Stimulated activated CD4-positive, alpha-beta T cell treated with anti-CD3 and anti-CD28 coated beads, Interleukin-4, amount 100 ng/mL, for 1 hour (primary cell): ENCODE measurements at places on chromosomes 5 and 9.

DNA sequence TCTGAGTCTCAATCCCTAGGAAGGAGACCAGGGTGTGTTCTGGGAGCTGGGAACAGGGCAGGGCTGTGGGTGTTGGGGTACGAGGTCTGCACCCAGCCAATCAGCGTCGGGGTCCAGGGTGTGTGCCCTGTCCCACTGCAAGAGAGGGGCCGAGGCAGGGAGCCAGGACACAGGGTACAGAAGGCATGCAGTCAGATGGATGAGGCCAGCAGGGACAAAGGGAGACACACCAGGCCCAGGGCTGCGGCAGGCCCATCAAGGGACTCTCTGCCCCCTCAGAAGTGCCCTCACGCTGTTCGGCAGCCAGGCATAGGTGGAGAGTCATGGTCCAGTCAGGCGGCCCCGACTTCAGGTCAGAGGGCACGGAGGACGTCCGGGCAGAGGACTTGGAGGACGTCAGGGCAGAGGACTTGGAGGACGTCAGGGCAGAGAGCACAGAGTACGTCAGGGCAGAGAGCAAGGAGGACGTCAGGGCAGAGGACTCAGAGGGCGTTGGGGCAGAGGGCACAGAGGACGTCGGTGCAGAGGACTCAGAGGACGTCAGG, 28.8 kb upstream of the ADAMTS2 start:
- no peak for DNase-seq

DNA sequence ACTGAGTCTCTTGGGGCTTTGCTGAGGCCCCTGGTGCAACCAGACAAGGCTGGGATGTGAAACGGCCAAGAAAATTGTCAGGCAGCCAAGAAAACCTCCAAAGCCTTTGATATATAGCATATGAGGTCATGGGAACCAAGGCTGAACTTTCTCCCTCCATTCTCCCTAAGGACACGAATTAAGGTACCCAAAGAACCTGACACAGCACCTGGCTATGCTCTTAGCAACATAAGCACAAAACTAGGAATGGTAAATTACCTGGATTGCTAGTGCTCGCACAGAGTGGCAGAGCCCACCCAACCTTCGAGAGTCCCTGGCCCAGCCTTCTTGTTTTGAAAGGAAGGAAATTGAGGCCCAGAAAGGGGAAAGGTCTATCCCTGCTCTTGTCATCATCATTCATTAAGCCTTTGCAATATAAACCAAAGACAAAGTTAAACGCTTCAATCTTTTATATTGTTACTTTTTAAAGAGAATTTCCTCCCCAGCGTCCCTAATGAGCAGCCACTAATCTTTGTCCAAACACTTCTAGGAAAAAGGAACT, 220.0 kb upstream of the NR4A3 start:
- DNase-seq: no peak

- no peak for DNase-seq
Observed at GRCh38 chr9:129148463-129149204, 29.4 kb downstream of the IER5L start.

DNA sequence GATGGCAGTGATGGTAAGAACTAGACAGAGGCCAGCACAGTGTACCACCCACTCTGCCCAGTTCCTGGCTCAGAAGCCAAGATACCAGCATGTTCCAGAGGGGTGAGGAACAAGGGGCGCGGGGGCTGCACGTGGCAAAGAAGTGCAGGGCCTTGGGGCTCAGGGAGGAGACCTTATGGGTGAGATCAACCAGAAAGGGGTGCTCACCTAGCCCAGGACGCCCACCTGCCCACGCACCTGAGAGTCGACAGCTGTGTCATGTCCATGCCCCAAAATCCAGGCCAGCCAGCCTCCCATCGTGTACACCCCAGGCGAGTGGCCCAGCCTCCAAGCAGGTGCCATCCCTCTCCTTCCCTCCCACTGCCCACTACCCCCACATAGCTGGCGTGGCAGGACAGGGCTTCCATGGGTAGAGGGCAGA, 34.9 kb downstream of the BICD2 start:
- DNase-seq: no peak

GRCh38 chr9:114930056-114930812, at the start of gene TNFSF8:
TSS of gene TNFSF8 (minus strand) at chr9:114930591. CDS start at chr9:114930303, 288 bp downstream.
- DNase-seq: peak; percentile 65

GRCh38 chr9:72650206-72650605, 128.8 kb downstream of the TMC1 start:
- DNase-seq: no peak

DNA sequence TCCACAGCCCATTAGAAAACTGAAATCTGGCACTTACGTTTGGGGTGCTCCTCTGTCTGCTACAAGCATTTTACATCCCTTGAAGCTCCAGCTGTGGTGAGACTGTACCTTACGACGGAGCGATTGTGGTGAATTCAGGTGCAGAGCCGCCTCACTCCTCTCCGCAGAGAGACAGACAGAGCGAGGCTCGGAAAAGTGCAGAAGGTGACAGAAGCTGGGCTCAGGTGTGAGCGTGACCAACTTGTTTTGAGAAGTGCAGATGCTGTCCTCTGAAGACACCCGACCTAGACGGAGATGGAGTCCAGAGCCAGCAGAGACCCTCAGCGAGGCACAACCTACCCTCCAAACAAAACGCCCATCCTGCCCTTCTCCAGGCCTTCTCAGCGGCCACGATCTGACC, 196.5 kb downstream of the MED10 start:
- DNase-seq: no peak

DNA sequence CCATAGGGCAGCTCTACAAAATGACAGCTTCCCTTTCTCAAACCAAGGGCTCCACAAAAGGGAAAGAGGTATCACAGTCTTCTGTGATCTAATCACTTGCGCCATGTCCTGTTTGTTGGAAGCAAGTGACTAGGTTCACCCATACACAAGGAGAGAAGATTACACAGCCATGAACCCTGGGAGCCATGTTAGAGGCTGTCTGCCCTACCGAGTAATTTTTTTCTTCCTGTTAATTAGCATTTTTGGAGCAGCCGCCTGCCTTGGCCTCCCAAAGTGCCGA, 33.2 kb upstream of the GOLPH3 start:
- no peak for DNase-seq

GRCh38 chr5:39302472-39302871, 61.8 kb downstream of the C9 start:
- no peak for DNase-seq

DNA sequence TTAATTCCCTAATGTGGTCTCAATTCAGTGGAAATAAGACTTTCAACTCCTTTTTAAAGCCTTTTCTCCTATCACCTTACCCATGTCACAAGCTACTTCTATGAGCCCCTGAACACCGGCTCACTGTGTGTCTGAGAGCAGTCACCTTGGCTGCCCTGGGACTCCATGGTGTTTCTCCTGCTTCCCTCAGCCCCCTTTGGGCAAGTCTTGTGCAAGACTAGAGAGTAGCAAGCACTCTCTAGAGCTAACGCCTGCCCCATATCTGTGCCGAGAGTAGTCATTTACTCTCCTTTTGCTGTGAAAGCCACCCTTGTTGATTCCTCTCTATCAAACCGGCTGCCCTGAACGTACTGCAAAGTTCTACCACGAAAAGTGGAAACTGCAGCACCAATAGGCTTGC, 77.9 kb upstream of the DAB2 start:
- DNase-seq: no peak

GRCh38 chr5:23614422-23614821, 107.0 kb downstream of the PRDM9 start:
- no peak for DNase-seq

DNA sequence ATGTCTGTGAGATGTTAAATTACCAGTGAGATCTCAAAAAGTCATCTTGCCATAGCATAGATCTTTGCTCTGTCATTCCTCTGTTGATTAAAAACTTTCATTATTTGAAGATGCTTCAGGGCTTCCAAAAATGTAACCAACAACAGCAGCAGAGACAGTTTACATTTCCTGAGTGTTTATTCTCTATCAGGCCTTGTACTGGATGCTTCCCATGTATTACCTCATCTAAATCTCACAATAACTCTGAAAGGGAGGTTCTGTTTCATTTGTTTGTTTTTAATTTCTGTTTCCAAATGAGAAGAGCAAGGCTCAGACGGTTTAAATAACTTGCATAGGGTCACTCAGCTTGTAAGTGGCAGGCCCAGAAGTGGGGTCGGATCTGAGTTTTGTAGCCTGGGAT, 45.2 kb downstream of the MRRF start:
- DNase-seq: no peak

DNA sequence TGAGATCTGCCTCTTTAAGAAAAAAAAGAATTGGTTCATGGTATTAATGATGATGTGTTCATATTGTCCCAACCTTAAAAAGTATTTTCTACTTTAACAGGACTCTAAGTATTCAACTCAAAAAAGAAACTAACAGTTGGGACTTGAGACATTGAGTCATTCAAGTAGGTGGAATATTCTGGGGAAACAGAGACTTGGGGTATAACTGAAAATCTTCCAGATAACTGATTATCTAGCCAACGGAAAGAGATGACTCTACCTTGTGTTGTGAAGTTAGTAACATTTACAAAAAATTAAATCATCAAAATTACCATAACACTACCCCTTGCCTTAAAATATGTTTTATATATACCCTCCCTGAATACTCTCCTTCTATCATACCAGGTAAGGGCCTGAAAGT, 19.1 kb downstream of the OXCT1 start:
- no peak for DNase-seq

GRCh38 chr5:96652769-96653454, 9.3 kb upstream of the CAST start:
- DNase-seq: no peak

- DNase-seq: no peak
Observed at GRCh38 chr9:125932012-125932411, 184.8 kb downstream of the PBX3 start.

- DNase-seq: no peak
Observed at GRCh38 chr5:77777281-77777892, 1.2 kb upstream of the TBCA start.

GRCh38 chr5:43839218-43839617, 236.2 kb downstream of the NNT start:
- no peak for DNase-seq

GRCh38 chr9:18526685-18527084, 52.7 kb downstream of the ADAMTSL1 start:
- DNase-seq: no peak

- DNase-seq: no peak
Observed at GRCh38 chr9:33329117-33329563, 38.8 kb downstream of the NFX1 start.

- DNase-seq: no peak
Observed at GRCh38 chr5:33531824-33532223, 91.1 kb downstream of the TARS1 start.

GRCh38 chr9:115146581-115147021, 28.6 kb upstream of the TNC start:
- no peak for DNase-seq

DNA sequence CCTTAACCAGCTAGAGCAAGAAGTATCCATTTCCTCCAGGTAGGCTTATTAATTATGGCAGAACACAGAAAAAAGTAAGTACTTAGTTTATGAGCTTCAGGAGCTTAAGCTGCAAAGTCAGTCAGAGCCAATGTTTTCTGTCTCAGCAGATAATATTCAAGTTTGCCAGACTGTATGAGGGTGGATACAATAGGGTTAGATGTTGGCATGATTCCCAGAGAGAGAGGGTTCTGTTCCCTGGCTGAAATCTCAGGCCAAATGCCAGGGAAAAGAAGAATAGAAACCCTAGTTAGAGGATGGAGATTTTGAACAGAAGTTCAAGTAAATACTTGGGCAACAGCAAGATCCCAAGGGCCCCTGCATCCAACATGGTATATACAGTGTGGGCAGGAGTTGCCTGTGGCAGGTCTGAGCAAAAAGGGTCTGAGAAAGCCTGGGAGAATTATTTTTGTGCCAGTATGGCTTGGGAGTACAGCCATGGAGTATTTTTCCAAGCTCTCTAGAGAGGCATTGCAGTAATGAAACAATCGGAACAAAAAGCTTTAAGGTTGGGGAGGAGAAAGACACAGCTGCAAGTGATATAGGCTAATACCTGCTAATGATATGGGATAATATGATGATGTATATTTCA, 31.0 kb upstream of the ISOC1 start:
- DNase-seq: no peak

DNA sequence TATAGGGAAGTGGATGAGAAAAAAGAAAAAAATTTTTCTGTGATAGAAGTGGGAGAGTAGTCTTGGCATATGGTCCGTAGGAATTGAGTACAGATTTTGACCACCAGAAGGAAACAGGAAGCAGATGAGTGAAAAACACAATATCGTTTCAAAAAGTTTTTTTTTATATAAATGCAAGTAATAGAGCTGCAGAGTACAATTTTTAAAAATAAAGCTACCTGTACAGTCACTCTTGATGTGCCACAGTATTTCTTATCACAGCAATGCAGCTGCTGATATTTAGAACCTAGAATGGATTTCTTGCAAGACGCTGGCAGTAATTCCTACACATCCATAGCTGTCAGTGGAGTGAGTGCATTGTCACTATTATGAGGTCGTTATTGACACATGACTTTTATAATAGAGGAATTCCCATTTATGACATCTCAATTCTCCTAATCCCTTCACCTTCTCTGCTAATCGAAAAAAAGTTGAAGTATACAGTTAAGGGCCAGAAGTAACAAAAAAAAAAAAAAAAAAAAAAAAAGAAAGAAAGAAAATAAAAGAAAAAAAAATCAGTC, 477.7 kb downstream of the TAF11L14 start:
- no peak for DNase-seq

GRCh38 chr5:142323480-142324135, 1.2 kb downstream of the SPRY4 start:
- no peak for DNase-seq

- DNase-seq: no peak
Observed at GRCh38 chr9:2816476-2817141, 27.3 kb downstream of the PUM3 start.

GRCh38 chr5:136382071-136382470, 16.7 kb upstream of the TRPC7 start:
- DNase-seq: no peak

DNA sequence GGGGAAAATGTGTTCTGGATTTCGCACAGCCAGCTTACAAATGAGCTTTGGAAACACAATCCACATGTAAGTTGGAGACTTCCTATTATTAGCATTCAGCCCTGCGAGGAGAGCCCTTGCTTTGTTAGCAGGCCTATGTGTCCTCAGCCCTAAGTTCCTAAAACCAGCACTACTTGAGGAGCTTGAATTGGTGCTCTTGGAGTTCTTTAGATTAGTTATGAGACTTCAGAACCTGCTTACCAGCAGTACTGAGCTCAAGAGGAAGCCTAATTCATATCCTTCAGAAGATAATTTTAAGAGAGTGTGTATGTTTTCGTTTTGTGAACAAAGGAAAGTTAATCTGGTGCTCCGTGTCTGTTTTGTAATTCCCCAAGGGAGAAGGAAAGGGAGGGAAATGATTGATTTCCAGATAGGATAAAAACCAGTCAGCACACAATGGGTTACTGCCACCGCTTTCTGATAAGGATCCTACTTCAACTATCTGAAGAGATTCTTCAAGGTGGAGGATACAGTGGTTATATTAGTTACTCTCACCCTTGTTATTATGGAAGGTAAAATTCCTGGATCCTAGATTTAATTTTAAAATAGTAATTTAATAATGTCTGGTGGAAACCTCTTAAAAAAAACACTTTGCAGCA, 35.2 kb downstream of the PIK3R1 start:
- no peak for DNase-seq

- no peak for DNase-seq
Observed at GRCh38 chr9:36566813-36567221, 5.9 kb upstream of the MELK start.

GRCh38 chr5:81896764-81897163, 75.1 kb upstream of the ATG10 start:
- DNase-seq: no peak

- no peak for DNase-seq
Observed at GRCh38 chr5:115709585-115709984, 83.7 kb upstream of the TMED7 start.
